ENCODE measurements at places on chromosomes 6 and 20.
A peak's percentile ranks its signal among the peaks of the same experiment; 100 is the strongest.

DNA sequence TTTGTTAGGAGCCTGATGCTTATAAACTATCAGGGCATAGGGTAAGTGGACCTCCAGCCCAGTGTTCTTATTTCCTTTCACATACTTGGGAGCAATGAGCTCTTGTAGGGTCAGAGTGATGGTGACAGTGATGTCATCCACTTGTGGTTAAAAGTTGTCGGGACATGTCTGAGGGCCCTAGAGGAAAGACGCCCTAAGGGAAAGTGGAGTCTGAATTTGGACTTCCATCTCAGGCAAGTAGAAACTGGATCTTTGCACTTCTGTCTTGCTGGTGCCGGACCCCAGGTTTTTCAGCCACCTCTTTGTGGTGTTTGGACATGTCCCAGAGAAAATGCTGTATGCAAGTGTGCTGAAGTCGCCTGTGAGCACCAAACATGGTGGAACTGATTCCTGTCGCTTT lies 900.5 kb downstream of the C6orf118 start:
- DNase-seq, result no peak

GRCh38 chr6:44151348-44152108 lies 7.1 kb upstream of the CAPN11 start:
- peak; percentile 79 for DNase-seq

- DNase-seq, result peak; percentile 69
Observed at GRCh38 chr20:52972965-52973819, 1.0 kb downstream of the TSHZ2 start.

- DNase-seq, result no peak
Observed at GRCh38 chr6:160457823-160458222, 109.6 kb downstream of the SLC22A3 start.

DNA sequence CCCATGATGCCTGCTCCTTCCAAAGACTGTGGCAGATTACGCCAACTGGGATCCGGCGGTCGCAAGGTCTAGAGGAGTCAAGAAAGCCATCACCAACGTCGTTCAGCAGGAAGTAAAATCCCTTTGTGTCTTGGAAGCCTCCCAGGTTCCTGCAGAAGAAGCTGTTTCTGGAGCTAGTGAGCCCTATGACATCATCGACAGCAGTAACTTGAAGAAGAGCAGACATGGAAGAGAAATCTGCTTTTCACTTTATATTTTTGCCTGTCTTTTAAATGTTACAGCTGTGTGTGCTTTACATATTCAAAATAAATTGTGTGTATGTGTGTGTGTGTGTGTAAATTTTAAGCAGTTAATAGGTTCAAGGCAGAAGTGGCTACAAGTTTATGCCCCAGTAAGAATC lies 7.4 kb upstream of the OR2H2 start:
- DNase-seq, result no peak

GRCh38 chr6:39247667-39248194 lies 18.5 kb upstream of the KCNK5 start:
- DNase-seq, result no peak

- DNase-seq, result no peak
Observed at GRCh38 chr6:140777780-140778179, 1354.9 kb upstream of the GJE1 start.

DNA sequence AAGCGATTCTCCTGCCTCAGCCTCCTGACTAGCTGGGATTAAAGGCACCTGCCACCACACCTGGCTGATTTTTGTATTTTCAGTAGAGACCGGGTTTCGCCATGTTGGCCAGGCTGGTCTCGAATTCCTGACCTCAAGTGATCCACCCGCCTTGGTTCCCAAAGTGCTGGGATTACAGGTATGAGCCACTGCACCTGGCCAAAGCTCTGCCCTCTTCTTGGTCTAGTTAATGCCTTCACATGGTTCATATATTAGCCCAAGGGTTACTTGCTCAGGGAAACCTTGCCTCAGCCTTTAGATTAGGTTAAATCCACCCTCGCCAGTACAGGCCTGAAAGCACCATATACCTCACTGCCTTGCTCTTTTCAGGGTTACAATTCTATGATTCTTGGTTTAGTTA lies 26.1 kb downstream of the TSHZ2 start:
- no peak for DNase-seq

GRCh38 chr6:169326067-169326799 lies 72.6 kb upstream of the THBS2 start:
- DNase-seq, result no peak

DNA sequence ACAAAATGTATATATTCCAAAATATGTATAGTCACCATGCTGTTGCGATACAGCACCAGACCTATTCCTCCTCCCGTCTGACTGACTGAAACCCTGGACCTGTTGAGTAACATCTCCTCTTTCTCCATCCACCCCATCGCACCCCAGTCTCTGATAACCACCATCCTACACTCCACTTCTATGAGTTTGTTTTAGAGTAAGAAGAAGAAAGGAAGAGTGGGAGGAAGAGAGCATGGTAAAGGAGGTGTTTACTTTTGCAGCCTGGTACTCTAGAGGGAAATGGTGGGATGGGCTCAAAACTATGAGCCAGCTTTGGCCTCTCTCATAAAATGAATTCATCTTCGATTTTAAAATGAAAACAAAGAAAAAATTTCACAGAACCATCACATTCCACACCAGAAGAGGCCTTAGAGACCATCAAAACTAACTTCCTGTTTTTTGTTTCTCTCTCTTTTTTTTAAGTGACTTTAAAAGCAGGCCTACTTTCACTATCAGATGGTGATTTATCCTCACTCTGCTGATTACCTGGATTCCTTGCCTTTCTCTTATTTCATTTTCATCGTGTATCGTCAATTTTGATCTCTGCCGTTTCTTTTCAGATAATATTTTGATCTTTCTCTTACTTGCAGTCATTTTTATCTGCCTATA lies 16.8 kb upstream of the FUCA2 start:
- no peak for DNase-seq

- DNase-seq, result no peak
Observed at GRCh38 chr6:43859213-43859612, 89.2 kb downstream of the VEGFA start.

GRCh38 chr20:50431066-50431450 lies 79.1 kb upstream of the PTPN1 start:
- DNase-seq, result no peak

- no peak for DNase-seq
Observed at GRCh38 chr20:6053776-6054688, at the start of gene LRRN4. Gene LRRN4, minus strand, starts transcription at chr20:6054060. Its CDS starts 1,261 bp downstream, at chr20:6052799.

DNA sequence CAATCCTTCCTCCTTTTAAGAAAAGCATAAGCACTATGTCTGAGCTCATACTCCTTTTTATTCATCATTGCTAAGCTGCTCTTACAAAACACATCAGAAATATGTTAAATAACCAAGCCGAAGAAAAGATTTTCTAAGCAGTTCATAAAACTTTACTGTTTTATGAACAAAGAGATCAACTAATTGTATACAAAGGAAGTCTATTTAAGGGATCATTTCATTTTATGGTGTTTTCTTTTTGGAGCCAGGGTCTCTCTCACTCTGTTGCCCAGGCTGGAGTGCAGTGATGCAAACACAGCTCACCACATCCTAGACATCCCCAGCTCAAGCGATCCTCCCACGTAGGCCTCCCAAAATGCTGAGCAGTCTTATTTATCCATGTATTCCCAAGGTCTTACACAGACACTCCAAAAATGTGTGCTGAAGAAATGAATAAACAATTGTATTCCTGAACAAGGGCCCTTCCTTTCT lies 9.3 kb downstream of the NUDT3 start:
- no peak for DNase-seq

DNA sequence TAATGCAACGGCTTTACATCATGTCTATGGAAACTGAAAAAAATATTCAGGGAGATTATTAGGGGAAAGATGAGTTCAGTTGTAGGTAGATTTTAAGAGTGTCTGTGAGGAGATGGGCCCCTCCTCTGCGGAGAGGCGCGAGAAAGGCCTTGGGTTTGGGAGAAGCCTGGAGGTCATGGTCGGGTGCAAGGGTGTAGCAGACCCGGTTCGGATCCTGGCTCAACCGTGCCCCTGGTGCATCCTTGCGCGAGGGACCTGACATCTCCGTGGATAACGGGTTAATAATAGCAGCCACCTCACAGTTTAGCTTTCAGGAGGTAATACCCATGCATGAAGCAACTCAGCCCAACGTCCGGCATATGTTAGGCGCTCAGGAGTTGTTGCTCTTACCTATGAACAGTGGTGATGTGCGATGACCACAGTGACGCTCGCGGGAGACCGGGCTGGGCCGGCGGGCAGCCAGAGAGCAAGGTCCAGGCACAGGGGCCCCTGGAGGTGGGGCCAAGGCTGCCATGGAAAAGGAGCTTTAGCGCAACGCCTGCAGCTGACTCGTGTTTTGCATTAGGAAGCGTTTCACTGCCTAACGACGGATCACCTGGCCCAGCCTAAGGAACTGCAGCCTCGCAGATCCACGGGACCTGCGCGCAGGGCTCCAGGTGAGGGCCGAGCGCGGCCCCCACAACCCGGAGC lies 146.4 kb upstream of the ARID1B start:
- DNase-seq, result no peak

GRCh38 chr6:126377594-126378153 lies 37.8 kb downstream of the CENPW start:
- DNase-seq, result no peak

DNA sequence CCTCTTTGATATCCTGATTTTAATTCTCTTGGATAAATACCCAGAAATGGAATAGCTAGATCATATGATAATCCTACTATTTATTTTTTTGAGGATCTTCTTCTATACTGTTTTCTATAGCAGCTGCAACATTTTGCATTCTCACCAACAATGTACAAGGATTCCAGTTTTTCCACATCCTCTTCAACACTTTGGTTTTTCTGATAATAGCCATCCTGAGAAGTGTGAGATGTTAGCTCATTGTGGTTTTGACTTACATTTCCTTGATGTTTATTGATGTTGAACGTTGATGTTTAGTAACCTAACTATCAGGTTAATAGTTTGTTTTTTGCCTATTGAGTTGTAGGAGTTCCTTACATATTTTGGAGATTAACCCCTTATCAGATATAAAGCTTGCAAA lies 217.3 kb downstream of the LRFN2 start:
- DNase-seq, result no peak

DNA sequence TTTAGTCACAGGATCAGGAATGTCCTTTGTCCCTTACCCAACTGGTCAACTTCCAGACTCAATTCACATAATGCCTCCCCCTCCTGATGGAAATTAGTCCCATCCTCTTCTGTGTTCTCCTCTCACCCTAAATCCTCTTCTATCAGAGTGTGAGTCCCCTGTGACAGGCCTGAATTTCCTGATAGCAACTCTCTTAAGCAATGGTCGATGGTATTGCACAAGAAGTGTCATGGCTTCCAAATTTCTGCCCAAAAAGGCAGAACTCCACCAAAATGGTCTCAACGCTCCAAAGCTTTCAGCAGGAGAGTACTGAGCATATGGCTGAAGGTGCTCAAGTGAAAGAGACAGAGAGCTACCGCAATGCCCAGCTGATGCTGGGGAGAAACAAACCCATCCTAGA lies 2.4 kb downstream of the PREP start:
- no peak for DNase-seq

DNA sequence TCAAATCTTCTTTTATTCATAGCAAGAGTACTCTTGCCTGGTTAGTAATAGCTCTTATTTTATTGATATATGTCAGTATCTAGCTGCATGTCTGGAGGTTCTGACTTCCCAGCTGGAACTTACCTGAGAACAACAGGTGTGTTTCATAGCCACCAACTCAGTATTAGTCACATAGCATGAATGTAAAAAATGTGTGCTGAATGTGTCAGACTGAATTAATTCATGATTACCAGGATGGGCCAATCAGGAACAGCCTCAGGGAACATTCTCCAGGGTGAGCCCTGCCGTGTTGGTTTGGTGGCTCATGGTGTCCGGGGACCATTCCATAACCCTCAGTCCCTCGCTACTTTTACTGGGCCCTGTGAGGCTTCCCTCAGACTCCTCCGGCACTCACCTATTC lies 99.7 kb downstream of the TULP4 start:
- no peak for DNase-seq

- DNase-seq, result no peak
Observed at GRCh38 chr6:133894369-133894768, 5.5 kb downstream of the TCF21 start.

DNA sequence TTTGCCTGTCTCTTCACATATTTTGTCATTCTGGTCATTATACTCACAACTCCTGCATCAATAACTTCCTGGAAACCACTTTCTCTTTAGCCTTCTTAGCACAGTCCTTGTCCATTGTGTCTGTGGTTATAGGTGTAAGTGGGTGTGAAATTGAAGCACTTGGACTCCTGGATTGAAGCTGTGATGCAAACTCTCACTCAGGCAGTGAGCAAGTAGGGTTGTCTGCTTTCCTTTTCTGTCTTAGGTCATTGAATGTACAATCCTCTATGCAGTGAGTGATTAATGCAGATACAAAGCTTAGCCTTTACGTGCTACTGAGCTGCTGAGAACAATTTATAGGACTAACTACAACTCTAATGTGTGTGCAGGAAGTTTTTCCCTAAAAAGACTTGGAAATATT lies 54.8 kb downstream of the ADGRB3 start:
- no peak for DNase-seq

DNA sequence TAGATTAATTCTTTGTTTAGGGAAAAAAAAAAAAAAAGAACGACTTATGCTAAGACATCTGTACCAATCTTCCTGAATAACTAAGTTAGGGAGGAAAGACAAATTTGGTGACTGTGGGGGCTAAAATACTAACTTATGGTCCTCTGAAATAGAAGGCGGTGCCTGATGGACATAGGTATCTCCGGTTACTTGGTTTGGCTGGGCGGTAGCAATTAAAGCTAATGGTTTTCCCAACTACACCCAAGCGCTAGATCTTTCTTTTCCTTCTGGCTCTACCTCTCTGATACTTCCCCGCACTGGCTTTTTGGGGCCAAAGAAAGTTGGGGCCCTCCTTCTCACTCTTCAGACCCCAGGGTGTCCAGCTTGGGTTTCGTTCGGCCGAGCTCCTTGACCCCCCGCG lies 1.0 kb upstream of the RBM24 start:
- DNase-seq, result no peak

DNA sequence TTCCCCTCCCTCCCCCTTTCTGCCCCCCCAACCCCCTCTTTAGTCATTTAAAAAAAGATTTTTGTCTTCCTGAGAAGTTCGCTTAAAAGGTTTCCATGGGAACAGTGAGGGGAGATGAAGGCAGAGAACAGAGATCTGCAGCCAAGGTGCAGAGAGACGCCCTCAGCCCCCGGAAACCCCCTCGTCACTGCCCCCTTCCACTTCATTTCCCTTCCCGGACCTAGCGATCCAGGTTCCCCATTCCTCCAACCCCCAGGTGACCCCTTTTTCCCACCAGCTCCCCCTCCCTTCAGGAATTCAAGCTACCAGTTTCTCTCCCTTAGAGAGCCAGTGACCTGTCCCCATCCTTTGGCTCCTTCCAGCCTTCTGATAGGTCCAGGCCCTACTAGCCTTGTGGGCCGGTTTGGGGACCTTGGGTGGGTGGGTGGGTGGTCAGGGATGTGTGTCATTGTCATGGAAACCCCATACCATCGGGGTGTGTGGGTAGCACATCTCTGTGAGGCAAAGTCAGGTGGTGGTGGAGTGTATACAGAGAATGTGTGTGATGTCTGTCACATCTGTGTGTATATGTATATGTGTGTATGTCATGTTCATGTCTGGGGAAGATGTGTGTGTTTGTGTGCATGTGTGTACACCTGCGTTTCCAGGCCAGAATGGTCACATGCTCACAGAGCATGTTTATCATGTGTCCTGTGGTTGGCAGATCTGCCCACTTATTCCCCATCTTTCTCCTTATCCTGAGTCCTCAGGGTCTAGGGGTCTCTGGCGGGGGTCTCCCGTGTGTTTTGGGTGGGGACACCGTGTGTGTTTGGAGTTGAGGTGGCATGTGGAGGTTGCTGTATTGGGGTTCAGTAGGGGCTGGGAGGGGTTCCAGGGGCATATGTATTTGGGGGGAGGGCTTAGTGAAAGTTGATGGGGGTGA lies 7.0 kb downstream of the SYNGAP1 start:
- no peak for DNase-seq

- DNase-seq, result no peak
Observed at GRCh38 chr20:43389211-43389610, 68.5 kb upstream of the SRSF6 start.

- no peak for DNase-seq
Observed at GRCh38 chr6:147366290-147366689, 142.2 kb upstream of the SAMD5 start.

Measured in activated naive CD4-positive, alpha-beta T cell treated with anti-CD3 and anti-CD28 coated beads, Interleukin-2, amount 50 U/mL, for 16 hours (primary cell).